ENCODE measurements at places on chromosomes 3 and 15.

GRCh38 chr15:61517776-61518175 is 288.7 kb upstream of the RORA start:
- DNase-seq: no peak

DNA sequence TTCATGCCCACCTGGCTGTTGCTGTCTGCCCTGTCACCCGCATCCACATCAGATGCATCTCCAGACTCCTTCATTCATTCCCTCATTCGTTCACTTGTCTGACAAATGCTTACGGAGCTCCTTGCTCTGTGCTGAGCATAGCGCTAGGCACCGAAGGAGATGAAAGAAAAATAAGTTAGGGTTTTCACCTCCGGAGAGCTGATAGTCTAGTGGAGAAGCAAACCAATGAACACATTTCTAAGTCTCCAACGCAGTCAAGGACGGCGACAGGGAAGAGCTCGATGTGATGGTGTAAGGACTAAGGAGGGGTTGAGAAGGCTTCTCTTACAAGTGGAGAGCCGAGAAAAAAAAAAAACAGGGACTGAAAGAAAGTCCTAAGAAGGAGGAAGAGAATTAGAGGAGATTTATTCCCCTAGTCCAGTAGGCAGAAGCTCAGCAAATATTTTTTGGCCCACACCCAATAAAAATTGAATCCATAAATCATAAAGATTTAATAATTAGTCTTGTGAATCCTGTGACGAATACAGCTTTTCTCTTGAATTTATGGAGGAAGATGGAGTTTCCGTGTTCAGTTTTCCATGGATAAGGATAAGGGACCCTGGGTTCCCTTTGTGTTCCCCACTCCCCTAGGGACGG is 127.2 kb upstream of the DLG1 start:
- DNase-seq: no peak

DNA sequence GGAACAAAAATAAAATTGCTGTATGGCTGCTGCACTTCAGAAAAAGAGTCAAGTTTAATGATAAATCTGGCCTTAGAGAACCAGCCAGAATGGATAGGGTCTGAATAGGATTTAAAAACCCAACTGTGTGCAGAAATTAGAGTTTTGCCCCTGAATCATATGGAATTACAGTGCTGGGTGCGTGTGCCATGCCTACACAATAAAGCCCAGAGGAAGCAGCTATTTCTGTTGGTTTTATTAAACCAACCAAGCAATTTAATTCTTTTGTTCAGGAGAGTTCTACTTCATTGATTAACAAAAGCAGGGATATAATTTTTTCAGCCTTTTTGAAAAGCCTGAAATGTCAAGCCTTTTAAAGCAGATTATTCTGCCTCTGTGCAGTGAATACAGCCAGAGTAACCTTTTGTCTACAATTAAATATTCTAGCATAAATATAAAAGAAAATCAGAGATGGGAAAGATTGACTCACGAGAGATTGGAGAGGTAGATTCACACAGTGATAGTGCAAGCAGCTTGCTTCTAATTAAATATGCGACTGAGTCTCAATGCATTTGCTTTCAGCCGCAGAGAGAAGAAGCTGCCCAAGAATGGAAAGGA is 66.7 kb upstream of the DNAJC19 start:
- no peak for DNase-seq

DNA sequence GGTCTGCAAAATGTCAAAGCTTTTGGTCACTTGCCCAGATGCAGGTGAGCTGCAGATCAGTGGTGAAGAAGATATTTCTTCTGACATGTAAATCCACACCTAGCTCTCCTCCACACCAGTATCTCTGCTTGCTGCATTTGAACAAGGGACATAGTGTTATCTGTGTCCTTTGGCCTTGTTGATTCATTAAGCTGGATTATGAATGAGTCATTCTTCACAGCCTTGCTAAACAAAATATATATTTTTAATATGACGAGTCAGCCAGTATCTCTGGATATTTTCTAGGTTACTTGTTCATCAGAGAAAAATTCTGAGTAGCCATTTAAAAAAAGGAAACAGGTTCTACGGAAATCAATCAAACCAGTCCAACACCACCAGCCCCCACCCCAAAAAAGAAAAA is 190.6 kb upstream of the ADAMTS9 start:
- DNase-seq: no peak

DNA sequence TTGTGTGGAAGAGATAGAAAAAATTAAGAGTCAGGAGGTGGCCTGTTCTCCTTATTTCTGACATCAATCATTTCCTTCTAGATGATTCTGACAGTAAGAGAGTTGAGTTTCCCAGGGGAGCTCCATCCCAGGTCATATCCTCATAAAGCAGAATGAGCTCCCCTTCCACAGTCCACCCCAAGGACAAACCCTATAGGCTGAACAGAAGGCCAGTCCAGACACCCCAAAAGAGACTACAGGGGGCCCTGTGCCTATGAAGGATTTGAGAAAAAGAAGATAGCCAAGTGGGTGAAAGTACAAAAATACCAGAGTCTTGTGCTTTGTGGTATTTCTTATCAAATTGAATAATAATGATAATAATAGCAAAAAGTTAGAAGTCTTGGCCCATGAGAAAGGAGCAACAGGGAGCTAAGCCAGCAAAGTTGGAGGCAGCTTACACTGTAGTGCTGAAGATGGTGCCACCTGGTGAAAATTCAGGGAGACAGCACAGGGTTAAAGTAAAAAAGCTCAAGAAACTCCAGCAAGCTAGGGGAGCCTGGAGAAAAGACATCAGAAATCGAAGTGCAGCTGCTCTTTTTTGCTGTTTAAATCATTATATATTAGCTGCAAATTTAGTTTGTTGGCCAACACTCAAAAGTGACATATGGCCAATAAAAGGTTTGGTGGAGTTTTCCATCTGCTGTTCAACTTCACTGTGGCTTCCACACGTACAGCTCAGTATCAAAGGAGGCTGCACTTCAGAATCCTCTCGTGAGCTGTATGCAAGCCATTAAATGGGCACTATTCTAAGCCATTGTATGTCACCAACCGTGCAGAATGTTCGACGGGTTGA is 35.8 kb upstream of the SLC24A5 start:
- no peak for DNase-seq

- no peak for DNase-seq
Observed at GRCh38 chr3:154718053-154718452, 288.1 kb upstream of the GPR149 start.

DNA sequence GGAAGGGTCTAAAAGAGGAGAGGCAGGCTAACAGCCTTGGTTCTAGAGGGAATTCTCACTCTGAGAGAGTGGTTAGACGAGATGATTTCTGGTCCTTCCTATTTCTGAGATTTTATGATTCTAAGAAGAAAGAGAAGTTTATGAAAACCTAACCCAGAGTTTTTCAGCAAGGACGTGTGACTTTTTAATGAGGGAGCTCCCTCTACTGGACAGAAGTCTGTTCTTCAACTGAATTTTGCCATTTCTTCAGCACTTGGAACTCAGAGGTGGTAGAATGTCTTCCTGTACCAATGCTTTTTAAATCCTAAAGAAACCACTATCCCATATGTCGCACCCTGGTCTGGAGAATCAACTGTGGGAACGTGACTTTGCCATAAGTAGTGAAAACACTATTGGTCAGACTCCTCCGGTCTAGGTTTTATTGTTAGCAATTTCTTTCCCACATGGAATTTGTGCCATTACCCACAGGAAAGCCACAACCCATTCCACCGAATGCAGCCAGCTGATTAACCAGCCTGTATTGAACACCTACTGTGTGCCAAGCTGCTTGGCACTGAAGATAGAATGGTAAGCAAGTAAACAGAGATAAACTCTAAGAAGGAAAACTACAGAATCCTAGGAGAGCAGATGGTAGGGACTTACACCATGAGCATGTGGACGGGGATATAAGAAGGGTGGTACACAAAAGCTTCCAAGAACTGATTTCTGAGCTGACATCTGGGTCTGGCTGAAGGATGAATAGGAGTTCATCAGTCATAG is 199.5 kb upstream of the LMCD1 start:
- peak; percentile 3 for DNase-seq

DNA sequence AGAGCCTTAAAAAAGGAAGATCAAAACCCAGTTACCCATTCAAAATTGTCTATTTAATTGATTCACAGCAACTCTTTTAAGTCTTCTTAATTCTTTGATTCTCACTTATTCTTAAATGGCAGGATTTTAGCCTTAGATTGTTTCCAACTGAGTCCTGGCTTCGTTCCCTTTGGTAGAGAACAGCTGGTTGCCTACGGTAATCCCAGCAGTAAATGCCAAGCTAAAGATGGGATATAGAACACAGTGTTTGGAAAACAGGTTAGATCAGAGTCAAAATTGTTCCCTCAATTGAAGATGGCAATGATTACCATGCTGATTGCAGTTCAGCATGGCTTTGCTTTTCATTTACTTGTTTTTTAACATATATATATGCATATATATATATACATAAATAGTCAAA is 300.9 kb downstream of the PYDC2 start:
- no peak for DNase-seq

GRCh38 chr3:60064210-60065178 is 1014.7 kb upstream of the CFAP20DC start:
- peak; percentile 43 for DNase-seq

- DNase-seq: no peak
Observed at GRCh38 chr3:192901435-192901834, 16.2 kb downstream of the MB21D2 start.

DNA sequence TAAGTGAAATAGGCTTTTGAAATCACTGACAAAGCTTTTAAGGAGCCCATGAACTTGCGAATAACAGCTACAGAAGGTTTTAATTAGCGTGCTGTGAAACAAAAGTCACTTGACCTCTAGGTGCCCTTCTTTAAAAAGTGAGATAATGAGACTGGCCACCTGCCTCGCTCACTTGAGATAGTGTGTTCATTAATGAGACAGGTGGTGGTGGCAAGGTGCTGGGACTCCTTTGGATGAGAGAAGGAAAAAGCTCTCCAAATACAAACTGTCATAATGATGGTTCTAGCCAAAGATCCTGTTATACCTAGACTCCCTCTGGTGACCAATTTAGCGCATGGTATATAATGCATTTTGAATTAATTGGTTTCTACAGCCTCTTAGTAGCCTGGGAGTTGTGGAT is 22.7 kb upstream of the IREB2 start:
- no peak for DNase-seq

GRCh38 chr15:35567392-35567791 is 21.4 kb upstream of the DPH6 start:
- DNase-seq: no peak

DNA sequence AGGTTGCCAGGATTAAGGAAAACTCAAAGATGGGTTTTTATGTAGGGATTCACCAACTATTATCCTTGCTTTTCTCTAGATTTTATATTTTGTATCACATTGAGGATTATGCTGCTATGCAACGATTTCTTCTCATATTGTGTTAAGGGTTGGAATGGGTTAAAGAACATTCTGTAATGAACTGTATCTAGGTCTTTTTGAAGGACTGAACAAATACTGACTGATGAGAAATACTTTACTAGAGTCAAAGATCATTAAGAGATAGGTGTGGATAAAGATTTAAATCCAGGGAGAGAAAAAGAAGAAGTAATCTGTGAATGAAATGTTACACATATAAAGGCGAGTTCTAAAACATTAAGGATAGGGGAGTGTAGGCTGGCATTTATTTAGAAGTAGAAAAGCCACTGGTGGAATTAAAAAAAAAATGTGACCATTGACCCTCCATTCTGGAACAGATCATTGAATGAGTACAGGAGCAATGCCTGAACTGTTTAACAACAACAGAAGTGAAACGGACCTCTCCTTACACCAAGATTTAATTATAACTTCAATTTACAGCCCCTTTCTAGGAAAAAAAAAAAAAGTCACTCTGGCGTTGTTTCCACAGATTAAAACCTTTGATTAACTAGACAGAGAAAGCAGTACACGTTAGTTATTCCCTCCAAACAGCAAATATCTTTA is 39.2 kb downstream of the PROS1 start:
- no peak for DNase-seq

DNA sequence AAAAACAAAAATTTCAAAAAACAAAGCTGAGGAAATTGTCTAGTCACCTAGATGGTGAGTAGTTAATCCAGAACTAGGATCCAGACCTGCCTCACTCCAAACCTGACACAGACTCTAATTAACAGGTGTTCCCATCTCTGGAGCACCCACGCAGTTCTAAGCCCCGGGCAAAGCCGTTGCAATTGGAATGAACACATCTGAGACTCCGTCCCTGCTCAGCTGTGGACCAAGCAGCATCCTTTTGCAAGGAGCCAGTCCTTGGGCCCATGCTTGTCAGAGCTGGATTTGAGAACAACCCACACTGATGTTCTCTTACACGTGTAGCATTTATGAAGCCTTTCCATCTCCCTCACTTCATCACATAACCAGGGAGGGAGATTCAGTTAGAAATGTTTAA is 54.8 kb downstream of the LMCD1 start:
- no peak for DNase-seq

- DNase-seq: peak; percentile 52
Observed at GRCh38 chr3:41199866-41200668, 762 bp downstream of the CTNNB1 start.

GRCh38 chr3:24227635-24228034 is 267.0 kb downstream of the THRB start:
- DNase-seq: no peak

GRCh38 chr3:107265526-107265925 is 111.7 kb upstream of the CCDC54 start:
- no peak for DNase-seq

- no peak for DNase-seq
Observed at GRCh38 chr3:177615015-177615414, 417.7 kb upstream of the TBL1XR1 start.

- no peak for DNase-seq
Observed at GRCh38 chr3:72041511-72041910, 256.6 kb upstream of the PROK2 start.

DNA sequence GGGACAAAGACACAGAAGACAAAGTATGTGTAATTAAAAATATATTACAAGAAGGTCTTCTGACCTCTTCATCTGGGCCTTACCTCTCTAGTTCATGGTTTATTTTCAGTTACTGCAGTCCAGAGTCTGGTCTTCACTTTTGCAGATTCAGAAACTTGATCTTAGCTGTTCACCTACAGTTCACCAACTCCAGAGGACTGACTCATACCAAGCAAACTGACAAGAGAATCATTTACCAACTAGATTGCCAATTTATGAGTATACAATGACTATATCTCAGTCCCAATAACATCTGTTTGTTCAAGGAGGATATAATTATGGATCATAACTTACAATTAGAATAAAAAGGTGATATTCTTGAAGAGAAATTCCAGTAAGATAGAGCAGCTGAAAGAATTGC is 9.0 kb downstream of the P2RY1 start:
- no peak for DNase-seq

DNA sequence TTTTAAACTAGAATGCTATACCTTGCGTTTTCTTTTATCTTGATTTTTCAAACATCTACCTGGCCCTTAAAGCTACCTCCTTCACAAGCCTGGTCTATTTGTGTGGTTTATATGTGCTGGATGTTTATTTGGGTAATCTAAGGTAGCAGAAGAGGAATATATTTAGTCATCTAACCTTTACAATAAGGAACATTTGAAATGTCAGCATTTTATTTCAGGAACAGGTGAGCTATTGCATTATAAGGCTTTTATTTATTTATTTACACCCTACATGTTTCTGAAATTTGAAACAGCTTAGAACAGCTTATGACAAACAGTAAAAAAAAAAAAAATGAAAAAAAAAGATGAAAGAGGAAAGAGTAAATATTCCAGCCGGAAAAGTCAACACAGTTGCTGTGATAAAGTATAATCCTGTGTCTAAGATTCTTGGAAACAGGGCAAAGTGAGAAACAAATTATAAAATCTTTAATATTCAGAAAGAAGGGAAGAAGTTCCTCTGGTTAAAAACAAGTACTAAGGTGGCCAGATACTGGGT is 19.5 kb downstream of the HHLA2 start:
- DNase-seq: no peak
